ENCODE measurements at places on chromosomes 12 and 14. TPM values are rescaled to one million over a fixed set of nuclear protein-coding genes. Genes with fewer than 3 reads are reported as not detected.

Gene TMEM119
- under 0.01 TPM for total RNA-seq

Gene JPH4
- not detected for total RNA-seq

Gene PMCH
- total RNA-seq: 0.76 TPM

Gene ISM2
- total RNA-seq: under 0.01 TPM

Gene NID2
- 31.7 TPM for total RNA-seq

Gene PLEKHG7
- not detected for total RNA-seq

Gene PTCSC3
- not detected for total RNA-seq

Gene MTRFR
- total RNA-seq: 11.1 TPM

Gene C14orf39
- under 0.01 TPM for total RNA-seq

Gene RNASE3
- total RNA-seq: not detected

Gene DCAF5
- total RNA-seq: 35.9 TPM

Gene CIDEB
- total RNA-seq: 1.6 TPM

Gene REP15
- 6.2 TPM for total RNA-seq

Data from vein endothelial cell (primary cell).